ENCODE measurements at places on chromosomes 5 and 9.

GRCh38 chr9:68719847-68720246 is 14.8 kb downstream of the PIP5K1B start:
- no peak for DNase-seq

DNA sequence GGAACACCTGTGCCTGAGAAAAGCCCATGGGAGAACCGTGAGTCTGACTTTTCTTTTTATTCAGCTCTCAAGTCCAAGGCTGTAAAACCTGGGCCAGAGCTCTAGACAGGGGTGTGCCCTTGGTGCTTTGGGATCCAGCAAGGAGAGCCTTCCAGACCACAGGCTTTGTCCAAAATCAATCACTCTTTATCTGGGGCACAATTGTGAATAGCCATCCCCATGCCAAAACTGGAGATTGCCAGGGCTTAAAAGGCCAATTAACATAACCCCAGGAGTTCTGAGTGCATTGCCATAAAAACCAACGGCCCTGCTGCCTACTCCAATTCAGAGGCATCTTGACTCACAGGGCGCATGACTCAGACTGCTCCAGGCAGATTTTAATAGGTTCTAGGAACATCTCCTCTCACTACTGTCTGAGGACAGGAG is 391.8 kb downstream of the ARHGEF28 start:
- DNase-seq: no peak

GRCh38 chr5:113293068-113293974 is 141.5 kb downstream of the TSSK1B start:
- DNase-seq: no peak

DNA sequence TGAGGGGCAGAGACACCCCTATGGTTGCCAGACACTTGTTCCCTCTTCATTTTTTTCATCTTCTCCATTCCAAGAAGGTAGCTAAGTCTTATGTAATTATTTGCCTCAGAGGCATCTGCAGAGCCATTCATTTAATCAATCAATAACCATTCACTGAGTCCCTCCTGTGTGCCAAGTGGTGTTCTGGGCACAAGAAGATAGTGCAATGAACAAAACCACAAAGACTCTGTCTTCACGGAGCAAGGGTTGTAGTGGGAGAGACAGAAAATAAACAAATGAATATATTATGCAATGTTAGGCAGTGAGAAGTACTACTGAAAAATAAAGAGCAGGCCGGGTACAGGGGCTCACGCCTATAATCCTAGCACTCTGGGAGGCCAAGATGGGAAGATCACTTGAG is 41.4 kb upstream of the CTNNA1 start:
- DNase-seq: no peak

- no peak for DNase-seq
Measured at GRCh38 chr5:136215812-136216211, 22.9 kb upstream of the SMIM32 start.
